ENCODE measurements at places on chromosomes 16 and 17. TPM values are rescaled to one million over a fixed set of nuclear protein-coding genes. Genes with fewer than 3 reads are reported as not detected.
A peak's percentile ranks its signal among the peaks of the same experiment; 100 is the strongest.

DNA sequence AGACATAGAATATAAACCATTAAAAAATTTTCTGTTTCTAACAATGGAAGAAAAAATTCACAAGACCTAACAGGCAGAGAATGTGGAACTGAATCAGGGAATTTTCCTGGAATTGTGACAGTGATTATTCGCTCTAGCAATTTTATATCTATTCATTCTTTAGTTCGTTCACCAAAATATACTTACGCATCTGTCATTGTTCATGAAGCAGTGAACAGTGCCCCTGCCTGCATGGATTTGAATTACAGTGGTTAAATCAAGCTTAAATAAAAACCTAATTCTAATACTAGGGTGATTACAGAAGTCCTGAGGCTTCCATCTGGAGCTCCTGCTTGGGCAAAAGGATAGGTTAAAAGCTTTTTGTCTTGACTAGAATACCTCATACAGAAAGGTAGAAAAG, 48.6 kb downstream of the ABCA8 start:
- ATAC-seq = no peak

DNA sequence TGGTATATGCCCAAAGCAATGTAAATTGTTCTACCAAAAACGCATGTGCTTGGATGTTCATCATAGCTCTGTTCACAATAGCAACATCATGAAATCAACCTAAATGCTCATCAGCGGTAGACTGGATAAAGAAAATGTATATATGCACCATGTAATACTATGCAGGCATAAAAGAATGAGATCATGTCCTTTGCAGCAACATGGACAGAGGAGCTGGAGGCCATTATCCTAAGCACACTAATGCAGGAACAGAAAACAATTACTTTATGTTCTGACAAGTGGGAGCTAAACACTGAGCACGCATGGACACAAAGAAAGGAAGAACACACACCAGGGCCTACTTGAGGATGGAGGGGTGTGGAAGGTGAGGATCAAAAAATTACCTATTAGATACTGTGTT, 33.7 kb downstream of the TANC2 start:
- ATAC-seq = no peak

GRCh38 chr16:5071341-5071680, 332 bp upstream of the ALG1 start:
- ATAC-seq = no peak

GRCh38 chr16:1537763-1538289, 4.4 kb downstream of the TMEM204 start:
- ATAC-seq = no peak

DNA sequence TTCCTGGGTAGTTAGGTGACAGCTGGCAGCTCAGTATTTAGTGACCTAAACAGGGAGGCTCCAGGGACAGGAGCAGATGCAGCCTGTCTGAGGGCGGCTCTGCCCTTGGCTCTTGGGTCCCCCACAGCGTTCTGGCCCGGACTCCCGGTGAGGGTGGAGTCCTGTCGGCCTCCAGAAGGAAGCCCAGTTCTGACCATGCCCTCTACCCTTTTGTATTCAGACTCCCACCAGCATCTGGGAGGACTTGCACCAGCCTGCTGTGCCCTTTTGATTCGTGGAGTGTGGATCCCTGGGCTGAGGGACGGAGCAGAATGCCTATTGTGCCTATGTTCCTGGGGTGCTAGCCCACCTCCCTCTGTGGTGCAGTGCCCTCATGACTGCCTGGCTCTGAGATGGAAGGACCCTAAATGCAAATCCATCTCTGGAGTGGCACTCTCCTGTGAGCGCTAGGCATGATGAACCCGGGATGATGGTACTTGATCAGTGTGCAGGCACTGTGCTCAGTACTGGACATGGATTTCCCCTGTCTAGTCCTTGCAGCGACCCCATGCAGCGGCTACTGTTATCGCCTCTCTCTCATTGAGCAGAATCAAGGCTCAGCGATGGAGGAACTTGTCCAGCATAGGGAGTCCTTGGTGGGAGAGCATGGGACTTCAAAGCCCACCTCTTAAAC, 123.1 kb downstream of the SNX29 start:
- no peak for ATAC-seq

DNA sequence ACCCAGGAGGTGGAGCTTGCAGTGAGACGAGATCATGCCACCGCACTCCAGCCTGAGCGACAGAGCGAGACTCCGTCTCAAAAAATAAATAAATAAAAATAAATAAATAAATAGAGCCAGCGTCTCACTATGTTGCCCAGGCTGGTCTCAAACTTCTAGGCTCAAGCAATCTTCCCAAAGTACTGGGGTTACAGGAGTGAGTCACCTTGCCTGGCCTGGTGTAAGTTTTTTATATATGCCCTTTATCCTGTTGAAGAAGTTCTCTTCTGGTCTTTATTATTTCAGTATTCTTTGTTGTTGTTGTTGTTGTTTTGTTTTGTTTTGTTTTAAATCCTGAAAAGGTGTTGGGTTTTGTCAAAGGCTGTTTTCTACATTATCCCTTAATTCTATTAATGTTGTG, 30.1 kb upstream of the ABCC1 start:
- ATAC-seq = no peak

DNA sequence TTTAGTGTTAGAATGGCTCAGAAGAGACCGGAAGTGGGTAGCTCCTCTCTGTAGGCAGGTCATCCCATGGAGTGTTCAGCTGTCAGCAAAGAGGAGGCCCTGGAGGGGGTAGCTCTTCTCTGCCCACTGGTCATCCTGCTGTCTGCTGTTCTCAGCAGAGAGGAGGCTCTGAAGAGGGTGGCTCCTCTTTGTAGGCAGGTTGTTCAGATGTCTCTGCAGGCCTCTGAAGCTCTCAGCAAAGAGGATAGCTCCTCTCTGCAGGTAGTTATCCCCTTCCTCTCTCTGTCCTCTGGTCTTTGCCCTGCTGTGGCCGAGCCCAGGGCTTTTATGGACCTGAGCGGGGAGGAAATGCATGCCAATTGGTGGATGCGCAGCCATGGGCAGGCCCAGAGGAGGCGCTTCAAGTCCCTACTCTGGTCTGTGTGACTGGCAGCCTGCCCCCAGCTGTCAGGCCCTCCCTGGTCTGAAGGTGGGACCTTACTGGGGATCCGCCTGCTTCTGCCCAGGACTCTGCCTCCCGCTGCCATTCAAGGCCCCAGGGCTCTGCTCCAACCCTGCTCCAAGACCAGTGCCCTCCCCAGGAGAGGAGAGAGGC, 32.5 kb upstream of the FA2H start:
- no peak for ATAC-seq

DNA sequence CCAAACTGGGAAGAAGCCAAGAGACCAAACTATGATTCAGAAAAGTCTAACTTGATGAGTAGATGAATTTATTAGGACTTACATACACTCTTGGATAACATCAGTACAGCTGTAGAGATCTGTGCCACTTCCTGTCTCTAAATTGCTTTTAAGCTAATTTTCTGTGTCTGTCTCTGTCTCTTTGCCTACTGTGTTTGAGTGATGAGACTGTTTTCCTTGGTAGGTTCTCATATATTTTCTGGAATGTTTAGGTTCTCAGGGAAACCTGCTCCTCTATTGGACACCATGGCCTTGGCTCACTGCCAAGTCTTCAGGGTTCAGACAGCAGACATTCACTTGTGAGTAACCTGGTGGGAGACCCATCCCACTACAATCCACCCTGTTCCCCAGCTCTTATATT, 103.5 kb upstream of the KIF2B start:
- no peak for ATAC-seq

DNA sequence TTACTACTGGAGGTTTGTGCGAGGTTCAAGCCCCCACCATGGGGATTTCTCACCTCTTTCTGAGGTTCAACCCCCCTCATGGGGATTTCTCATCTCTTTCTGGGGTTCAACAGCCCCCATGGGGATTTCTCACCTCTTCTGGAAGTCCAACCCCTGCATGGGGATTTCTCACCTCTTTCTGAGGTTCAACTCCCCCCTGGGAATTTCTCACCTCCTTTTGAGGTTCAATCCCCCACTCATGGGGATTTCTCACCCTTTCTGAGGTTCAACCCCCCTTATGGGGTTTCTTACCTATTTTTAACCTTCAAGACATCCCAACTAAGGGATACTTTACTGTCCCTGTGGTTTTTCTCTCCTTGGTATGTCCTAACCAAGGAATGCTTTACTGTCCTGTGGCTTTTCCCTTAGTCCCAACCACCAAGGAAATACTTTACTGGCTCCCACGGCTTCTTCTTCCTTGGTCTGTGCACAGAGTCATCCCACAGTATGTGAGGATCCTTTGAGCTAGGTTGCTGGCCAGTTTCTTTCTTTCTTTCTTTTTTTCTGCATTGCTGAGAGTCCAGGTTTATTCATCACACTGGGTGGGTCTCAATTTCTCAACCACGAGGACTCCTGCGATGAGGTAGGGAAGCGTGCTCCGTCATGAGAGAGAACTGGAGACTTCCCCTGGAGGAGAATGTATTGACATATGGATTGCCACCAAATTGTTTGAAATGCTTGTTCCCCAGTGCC, 2140.2 kb downstream of the TP53TG3F start:
- no peak for ATAC-seq

DNA sequence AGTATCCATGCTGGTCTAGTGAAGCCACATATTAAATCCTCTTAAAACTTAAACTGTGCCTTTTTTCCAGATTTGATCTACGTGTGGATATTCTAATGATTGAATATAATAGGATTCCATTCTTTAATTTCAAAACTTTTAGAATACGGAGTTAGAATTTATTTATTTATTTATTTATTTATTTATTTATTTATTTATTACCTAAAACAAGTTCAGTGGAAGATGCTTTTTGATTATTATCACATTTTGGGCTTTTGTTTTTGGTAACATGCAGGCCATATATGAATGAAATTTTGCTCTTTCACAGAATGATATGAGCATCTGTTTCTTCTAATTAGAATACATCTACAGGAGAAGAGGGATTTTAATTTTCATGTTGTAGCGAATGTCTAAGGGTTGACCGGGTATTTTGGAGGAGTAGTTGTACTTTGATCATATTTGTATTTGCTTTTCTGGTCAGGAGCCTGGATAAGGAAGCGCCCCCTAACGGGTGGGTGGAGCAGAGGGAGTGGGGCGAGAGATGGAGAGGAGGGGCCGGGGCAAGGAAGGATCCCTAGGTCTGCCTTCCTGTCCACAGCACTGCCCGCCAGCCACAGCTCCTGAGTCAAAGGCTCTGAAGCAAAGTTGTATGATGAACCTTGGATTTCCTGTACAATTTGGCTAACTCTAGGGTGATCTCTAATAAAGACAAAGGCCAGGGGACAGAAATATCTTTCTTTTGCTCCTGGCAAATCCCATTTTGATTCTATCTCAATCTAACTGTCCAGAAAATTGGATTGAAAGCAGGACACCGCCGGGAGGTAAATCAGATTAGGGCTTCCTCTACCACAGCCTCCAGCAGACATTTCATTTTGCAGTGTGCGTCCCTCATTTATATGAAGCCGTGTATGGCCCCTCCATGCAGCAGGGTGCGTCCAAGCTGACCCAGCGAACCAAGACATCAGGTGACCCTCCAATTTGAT, 149.1 kb downstream of the PRKCA start:
- ATAC-seq = no peak

GRCh38 chr16:908526-909155, 62.1 kb downstream of the LMF1 start:
- ATAC-seq = no peak

- ATAC-seq = no peak
Observed at GRCh38 chr16:5504064-5504781, 406.6 kb upstream of the EEF2KMT start.

DNA sequence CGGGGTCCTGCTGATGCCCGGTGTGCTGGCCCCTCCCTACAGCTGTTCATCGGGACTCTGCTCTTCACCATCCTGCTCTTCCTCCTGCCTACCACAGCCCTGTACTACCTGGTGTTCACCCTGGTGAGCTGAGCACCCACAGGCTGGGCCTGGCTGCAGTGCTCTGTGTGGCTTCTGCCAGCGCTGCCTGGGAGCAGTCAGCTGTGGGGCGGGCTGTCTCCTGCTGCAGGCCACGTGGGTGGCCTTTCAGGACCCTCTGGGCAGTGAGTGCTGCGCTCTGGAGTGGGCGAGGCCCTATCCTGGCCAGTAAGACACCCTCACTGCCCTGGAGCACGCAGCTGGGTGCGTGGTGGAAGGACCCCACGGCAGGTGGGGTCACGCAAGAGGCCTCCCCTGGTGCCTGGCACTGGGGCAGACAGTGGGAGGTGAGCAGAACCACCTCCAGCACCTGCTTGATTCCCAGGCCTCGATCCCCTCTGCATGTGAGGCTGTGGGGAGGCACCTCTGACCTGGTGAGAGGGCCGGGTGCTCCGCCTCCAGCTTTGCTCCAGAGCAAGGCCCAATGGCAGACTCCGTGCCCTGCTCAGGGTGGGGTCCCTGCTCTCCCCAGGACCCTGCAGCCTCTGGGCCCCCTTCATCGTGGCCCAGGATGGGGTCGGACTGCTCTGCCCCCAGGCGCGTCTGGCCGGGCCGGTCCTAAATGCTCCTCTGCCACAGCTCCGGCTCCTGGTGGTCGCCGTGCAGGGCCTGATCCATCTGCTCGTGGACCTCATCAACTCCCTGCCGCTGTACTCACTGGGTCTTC, 9.5 kb upstream of the RAB40C start:
- ATAC-seq = no peak

DNA sequence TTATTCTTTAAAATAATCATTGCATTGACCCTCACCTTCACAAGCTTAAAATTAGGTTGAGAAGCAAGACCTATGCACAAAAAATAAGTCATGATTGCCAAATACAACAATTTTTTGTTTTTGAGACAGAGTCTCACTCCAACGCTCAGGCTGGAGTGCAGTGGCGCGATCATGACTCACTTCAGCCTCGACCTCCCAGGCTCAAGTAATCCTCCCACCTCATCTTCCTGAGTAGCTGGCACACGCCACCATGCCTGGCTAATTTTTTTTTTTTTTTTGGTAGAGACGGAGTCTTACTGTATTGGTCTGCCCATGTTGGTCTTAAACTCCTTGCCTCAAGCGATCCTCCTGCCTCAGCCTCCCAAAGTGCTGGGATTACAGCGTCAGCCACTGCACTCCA, 24.2 kb downstream of the ZNF652 start:
- ATAC-seq = peak; percentile 20

The THAP11 gene
- total RNA-seq = 29.9 TPM

The AHSP gene
- not detected for total RNA-seq

The DRC3 gene
- not detected for total RNA-seq

The GP1BA gene
- 0.11 TPM for total RNA-seq

The FOXC2 gene
- total RNA-seq = not detected

The DNAAF1 gene
- total RNA-seq = 0.21 TPM

The TBX2 gene
- total RNA-seq = not detected

The GRIN2A gene
- not detected for total RNA-seq

The TBC1D26 gene
- total RNA-seq = not detected

The HCRT gene
- not detected for total RNA-seq

All from activated T-helper 17 cell treated with anti-CD3 and anti-CD28 coated beads, Interleukin-2, amount 50 U/mL, for 72 hours (primary cell).